ENCODE measurements at places on chromosomes 6 and 20.

GRCh38 chr20:4318891-4319290 is 303.5 kb upstream of the RNF24 start:
- DNase-seq: no peak

GRCh38 chr6:35081426-35081851 is 59.7 kb downstream of the TCP11 start:
- no peak for DNase-seq

DNA sequence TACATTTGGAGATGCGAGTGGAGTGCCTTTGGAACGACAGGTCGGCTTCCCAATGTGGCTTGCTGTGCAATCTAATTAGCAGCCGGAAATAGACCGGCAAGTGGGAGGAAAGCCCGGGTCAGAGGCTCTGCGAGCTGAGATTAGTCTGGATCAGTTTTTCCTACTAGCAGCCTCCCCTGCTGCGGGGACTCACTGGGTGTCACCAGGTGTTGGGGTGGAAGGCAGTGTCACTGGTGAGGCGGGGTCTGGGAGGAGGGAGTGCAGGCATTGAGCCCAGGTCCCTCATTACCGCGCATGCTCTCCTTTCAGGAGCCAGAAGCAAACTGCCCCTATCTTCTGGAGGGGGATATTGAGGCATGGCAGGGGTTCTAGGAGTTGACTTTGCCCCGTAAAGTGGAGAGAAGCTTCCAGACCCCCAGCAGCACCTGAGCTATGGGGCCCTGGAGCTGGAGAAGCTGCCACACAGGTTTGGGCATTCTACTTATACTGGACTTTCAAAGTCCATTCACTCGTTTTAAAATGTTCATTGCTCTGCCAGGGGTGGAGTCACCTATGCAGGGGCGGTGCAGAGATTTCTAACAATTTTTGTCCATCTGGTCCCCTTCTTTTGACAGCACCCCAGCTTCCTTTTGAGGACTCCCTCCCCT is 11.0 kb downstream of the SULF2 start:
- DNase-seq: no peak

DNA sequence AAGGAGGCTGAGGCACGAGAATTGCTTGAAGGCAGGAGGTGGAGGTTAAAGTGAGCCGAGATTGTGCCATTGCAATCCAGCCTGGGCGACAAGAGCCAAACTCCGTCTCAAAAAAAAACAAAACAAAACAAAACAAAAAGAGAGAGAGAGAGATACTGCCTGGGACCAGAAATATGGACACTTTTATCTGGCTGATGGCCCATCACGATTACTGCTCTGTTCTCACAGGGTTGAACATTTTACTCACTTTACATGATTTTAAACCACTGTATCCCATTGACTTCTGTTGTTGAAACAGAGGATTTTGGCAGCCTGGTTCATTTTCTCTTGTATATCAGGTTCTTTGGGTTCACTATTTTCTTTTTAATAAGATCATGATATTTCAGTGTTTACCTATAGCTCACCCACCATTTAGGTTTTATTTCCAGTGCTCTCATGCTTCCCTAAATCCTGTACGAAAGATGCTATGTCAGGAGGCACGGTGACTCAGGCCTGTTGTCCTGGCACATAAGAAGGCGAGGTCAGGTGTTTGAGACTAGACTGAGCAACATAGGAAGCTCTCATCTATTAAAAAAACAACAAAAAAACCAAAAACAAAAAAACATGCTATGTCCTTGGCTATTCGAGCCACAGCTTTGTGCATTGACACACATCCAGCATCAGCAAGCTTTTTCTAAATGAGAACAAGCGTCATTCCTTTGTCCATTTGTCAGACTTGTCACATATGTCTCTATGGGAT is 34.5 kb upstream of the RREB1 start:
- DNase-seq: no peak

GRCh38 chr20:39042279-39043150 is 80.4 kb downstream of the DHX35 start:
- DNase-seq: no peak

DNA sequence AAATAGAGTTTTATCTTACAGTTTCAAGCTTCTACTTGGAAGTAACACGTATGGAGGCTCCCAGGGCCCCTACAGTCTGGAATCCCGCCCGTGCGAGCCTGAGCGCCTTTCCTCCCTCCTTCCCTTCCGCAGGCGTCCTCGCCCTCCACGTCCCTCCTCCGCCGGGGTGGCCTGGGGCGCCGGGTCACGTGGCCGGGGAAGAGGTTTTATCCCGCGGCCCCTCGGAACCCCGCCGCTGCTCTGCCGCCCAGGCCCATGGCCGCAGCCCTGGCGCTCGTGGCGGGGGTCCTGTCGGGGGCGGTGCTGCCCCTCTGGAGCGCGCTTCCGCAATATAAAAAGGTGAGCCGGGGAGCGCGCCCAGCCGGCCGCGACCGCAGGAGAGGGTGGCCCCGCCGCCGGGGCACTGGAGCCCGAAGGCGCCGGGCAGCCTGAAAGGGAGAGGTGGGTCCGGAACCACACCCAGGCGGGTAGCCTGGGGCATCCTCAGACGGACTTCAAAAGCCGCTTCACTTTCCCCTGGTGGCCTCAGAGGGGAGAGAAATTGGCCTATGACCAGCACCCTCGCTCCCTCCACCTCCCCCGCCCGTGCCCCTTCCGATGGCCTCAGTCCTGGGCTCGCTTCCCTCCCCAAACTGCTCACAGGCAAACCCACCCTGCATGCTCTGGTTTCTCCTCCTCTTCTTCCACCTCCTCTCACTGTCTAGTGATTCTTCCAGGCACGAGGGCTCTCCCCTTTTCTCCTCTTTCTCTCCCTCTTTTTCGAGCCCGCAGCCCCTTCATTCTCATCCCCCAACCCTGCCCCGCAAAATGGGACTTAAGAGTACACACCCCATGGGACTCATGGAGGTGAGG is at the start of gene CLPSL2:
CLPSL2 (plus strand) TSS at position 235 of the 852 bp plus-strand sequence; CDS start at position 256, 21 bp downstream.
- DNase-seq: no peak

GRCh38 chr20:19750907-19751636 is 7.0 kb upstream of the RIN2 start:
- DNase-seq: no peak

GRCh38 chr20:10304471-10305046 is 85.9 kb downstream of the SNAP25 start:
- no peak for DNase-seq

DNA sequence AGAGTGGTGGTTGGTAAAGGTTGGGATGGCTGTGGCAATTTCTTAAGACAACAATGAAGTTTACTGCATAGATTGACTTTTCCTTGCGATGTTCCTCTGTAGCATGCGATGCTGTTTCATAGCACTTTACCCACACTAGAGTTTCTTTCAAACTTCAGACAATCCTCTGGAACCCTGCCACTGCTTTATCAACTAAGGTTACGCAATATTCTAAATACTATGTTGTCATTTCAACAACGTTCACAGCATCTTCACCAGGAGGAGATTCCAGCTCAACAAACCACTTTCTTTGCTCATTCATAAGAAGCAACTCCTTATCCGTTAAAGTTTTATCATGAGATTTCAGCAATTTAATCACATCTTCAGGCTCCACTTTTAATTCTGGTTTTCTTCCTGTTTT is 161.2 kb upstream of the NRSN1 start:
- no peak for DNase-seq

- DNase-seq: no peak
Observed at GRCh38 chr6:137247724-137248123, 28.5 kb upstream of the IFNGR1 start.

- DNase-seq: no peak
Observed at GRCh38 chr6:52511163-52511562, 65.7 kb downstream of the TRAM2 start.

- DNase-seq: no peak
Observed at GRCh38 chr6:52305948-52306767, 21.6 kb upstream of the MCM3 start.

- no peak for DNase-seq
Observed at GRCh38 chr6:1913577-1913976, 303.9 kb downstream of the FOXC1 start.

GRCh38 chr6:30670760-30671527 is 1.9 kb downstream of the DHX16 start:
- no peak for DNase-seq

- DNase-seq: no peak
Observed at GRCh38 chr6:143003676-143004075, 57.0 kb upstream of the AIG1 start.

GRCh38 chr20:8587810-8588209 is 455.7 kb downstream of the PLCB1 start:
- no peak for DNase-seq

- peak; percentile 26 for DNase-seq
Observed at GRCh38 chr20:20702330-20703245, 9.9 kb downstream of the RALGAPA2 start.

DNA sequence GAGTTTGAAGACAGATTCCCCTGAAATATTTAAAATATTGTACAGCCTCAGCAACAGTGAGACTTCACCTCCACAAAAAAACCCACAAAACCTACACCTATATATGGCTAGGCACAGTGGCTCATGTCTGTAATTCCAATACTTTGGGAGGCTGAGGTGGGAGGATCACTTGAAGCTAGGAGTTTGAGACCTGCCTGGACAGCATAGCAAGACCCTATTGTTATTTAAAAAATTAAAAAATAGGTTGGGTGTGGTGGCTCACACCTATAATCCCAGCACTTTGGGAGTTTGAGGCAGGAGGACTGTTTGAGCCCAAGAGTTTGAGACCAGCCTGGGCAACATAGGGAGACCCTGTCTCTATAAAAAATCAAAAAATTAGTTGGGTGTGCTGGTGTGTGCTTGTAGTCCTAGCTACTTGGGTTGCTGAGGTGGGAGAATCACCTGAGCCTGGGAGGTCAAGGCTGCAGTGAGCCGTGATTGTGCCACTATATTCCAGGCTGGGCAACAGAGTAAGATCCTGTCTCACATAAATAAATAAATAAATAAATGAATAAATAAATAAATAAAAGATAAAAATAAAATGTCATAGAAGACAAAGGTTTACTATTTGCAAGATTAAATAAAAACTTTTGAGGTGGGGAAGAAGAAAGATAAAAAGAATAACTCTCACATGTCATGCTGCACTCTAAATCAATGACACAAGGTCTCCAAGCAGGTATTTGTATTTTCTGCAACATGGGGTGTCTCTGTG is 51.1 kb downstream of the RARS2 start:
- DNase-seq: no peak

GRCh38 chr6:156425359-156426020 is 351.7 kb upstream of the ARID1B start:
- no peak for DNase-seq

DNA sequence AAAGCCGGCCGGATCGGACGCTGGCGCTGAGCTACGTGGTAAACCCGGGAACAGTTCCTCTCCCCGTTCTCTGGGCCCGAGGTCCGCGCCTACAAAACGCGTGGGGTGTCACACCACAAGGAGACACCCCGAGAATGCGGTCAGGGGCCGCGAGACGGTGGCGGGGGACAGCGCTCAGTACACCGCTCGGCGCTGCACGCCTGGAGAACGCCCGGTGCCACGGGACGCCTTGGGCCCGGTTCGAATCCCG is 670 bp downstream of the NCOA5 start:
- no peak for DNase-seq

GRCh38 chr20:46931699-46932098 is 37.1 kb downstream of the EYA2 start:
- DNase-seq: peak; percentile 14

- DNase-seq: no peak
Observed at GRCh38 chr6:3625149-3625979, 126.1 kb downstream of the PXDC1 start.

- no peak for DNase-seq
Observed at GRCh38 chr20:36252511-36252910, 16.2 kb downstream of the AAR2 start.

DNA sequence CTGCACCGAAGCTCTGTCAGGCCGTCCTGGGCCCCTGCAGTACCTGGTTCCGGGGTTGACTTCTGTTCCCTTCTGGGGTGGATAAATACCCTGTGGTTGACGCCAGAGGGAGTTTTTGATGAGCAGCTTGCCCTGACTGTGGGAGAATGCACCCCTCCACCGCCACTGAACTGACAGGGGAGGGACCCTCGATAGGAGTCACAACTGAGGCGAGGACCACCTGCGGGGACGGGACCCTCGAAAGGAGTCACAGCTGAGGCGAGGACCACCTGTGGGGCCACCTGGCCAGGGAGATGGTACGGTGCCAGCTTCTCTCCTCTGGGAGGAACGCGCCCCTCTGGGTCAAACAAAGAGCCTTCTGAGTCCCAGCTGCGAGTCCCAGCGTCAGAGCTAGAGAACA is 100.1 kb upstream of the FRMD1 start:
- no peak for DNase-seq

Data from NCI-H524 (cell line).